ENCODE measurements at places on chromosomes 2 and 18. TPM values are rescaled to one million over a fixed set of nuclear protein-coding genes. Genes with fewer than 3 reads are reported as not detected.

Gene OR6B2
- total RNA-seq = not detected

Gene VIL1
- not detected for total RNA-seq

Gene ITGB6
- total RNA-seq = not detected

Gene NOTO
- total RNA-seq = not detected

Gene ZC3H6
- 14.0 TPM for total RNA-seq

Gene CAPN13
- not detected for total RNA-seq

Gene SLC5A7
- not detected for total RNA-seq

Gene IL36A
- not detected for total RNA-seq

Gene GAREM1
- total RNA-seq = not detected

Gene ZNF513
- total RNA-seq = 15.4 TPM

Gene APOB
- total RNA-seq = not detected

Gene CCDC141
- 10.8 TPM for total RNA-seq

Gene SIX3
- total RNA-seq = not detected

Gene FBXO36
- total RNA-seq = 0.82 TPM

Gene KIAA2012
- not detected for total RNA-seq

Gene RBM45
- total RNA-seq = 22.0 TPM

Gene NAT8
- not detected for total RNA-seq

Gene DSC2
- not detected for total RNA-seq

Gene CDH19
- not detected for total RNA-seq

Gene CYP26B1
- not detected for total RNA-seq

Gene NT5C1B
- total RNA-seq = not detected

Gene CCDC150
- total RNA-seq = 16.0 TPM

Gene CYP27C1
- not detected for total RNA-seq

Gene REEP1
- total RNA-seq = 0.20 TPM

Gene SOWAHC
- 0.25 TPM for total RNA-seq

Gene STARD6
- not detected for total RNA-seq

Gene GAL3ST2
- not detected for total RNA-seq

Gene TMEM247
- not detected for total RNA-seq

Gene RGPD8
- total RNA-seq = 4.2 TPM

Gene SRD5A2
- not detected for total RNA-seq

Gene SLC8A1
- total RNA-seq = 0.50 TPM

Gene PROKR1
- not detected for total RNA-seq

Gene REG3G
- not detected for total RNA-seq

Gene CFAP53
- 0.50 TPM for total RNA-seq

Gene MAP2
- 0.12 TPM for total RNA-seq

Gene HES6
- 1.8 TPM for total RNA-seq

Gene RTP5
- not detected for total RNA-seq

Gene SLC40A1
- total RNA-seq = 3.2 TPM

Gene HOXD9
- total RNA-seq = not detected

Gene LIPG
- total RNA-seq = 0.15 TPM

Gene AKAIN1
- not detected for total RNA-seq

Gene AQP12A
- total RNA-seq = not detected

Gene CAVIN2
- total RNA-seq = not detected

Gene C1QL2
- total RNA-seq = not detected

Gene HOXD4
- not detected for total RNA-seq

Gene HOXD8
- not detected for total RNA-seq

Gene PCARE
- not detected for total RNA-seq

Gene SLC66A2
- 34.6 TPM for total RNA-seq

Gene TTC31
- 45.8 TPM for total RNA-seq

Gene SERPINB4
- total RNA-seq = not detected

Gene LIMS2
- total RNA-seq = 36.4 TPM

Gene KCNF1
- not detected for total RNA-seq

Gene C2orf42
- 27.9 TPM for total RNA-seq

Data from activated CD4-positive, alpha-beta T cell treated with anti-CD3 and anti-CD28 coated beads, Interleukin-2, amount 10 ng/mL, durations not matched to agents 7 days and 5 days (primary cell).